ENCODE measurements at places on chromosomes 2 and 18.

- no peak for DNase-seq
Measured at GRCh38 chr18:31821545-31822171, 61.0 kb upstream of the SLC25A52 start.

- DNase-seq: peak; percentile 46
Measured at GRCh38 chr2:63856303-63856603, 14.6 kb downstream of the UGP2 start.

GRCh38 chr2:121033461-121033996 is 251.5 kb downstream of the TFCP2L1 start:
- no peak for DNase-seq

GRCh38 chr2:56118474-56118873 is 65.3 kb upstream of the CCDC85A start:
- no peak for DNase-seq

- DNase-seq: no peak
Measured at GRCh38 chr2:144323946-144324345, 196.0 kb downstream of the ZEB2 start.

DNA sequence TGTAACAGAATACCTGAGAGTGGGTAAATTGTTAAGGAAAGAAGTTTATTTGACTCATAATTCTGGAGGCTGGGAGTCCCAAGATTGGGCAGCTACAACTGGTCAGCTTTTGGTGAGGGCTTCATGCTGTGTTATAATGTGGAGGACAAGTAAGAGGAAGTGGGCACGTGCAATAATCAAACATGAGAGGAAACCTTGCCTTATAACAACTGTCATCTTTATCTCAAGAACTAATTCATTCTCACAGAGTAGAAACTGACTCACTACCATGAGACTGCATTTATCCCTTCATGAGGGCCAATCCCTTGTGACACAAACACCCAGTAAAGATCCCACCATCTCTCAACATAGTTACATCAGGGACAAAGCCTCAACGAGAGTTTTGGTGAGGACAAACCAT is 318.1 kb upstream of the NT5C1B start:
- DNase-seq: no peak

- peak; percentile 43 for DNase-seq
Measured at GRCh38 chr2:241309684-241310117, 5.8 kb downstream of the HDLBP start.

DNA sequence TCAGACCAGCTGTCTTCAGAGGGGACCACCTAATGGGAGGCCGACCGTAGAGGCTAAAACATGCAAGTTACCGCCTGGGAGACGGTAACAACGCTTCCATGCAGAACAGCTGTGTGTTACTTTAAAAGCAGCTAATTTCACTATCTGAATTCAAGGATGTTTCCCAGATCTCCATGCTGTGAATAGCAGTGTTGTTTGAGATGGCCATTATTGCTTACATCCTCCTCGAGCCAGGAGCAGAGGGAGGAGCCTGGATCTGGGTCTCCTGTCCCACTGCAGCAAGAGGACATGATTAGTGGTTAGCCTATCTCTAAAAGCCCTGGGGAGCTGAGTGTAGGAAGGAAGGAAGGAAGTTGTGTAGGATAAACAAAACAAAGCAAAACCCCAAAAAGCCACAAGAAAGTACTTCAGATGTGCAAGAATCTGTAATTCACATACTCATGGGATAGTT is 50.9 kb downstream of the ACTR2 start:
- no peak for DNase-seq

DNA sequence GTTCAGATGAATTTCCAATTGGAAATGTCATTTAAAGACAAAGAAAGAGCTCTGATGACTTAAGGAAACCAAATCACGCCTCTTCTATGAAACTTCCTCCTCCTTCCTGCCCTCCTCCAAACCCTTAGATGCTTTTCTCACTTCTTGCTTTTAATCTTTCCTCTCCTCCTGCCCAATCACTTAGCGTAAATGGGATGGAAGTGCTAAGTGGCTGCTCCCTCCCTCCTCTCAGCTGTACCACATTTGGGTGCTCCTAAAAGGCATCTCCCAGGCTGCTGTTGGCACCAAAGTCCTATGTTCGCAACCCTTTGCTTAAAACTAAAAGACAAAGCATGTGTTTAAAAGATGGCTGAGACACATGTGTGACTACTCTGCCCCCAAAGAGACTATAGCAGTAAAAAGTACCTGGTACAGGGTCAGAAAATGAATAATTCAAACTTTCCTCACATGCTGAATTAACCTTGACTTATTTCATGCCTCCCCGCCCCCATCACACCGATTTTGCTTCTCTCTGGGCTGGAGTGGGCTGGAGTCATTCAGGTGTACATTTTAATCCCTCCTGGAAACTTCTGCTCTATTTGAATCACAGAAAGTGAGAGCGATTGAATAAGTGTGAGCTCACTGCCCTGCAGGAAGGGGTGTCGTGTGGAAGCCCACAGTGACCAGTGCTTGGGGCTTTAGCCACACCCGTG is 59.2 kb upstream of the KLF7 start:
- DNase-seq: no peak

GRCh38 chr18:80232710-80233109 is 14.6 kb downstream of the PARD6G start:
- DNase-seq: no peak

- DNase-seq: no peak
Measured at GRCh38 chr18:74140582-74140981, 7.1 kb downstream of the FBXO15 start.

DNA sequence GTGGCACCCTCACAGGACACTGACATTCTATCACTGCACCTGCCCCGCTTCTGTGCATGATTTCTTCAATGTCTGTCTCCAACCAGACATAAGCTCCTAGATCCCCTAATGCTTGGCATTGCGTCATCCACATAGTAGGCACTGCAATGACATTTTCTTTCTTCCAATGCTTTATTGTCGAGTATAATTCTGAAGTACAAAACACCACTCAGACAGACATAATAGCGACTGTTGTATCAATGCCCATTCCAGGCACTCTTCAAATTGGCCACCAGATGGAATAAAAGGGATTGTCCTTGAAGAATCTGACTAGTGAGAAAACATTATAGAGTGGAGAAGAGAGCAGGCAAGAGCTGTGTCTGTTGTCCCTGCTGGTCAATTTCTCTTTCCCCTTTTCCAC is 89.0 kb downstream of the LPIN1 start:
- no peak for DNase-seq

- no peak for DNase-seq
Measured at GRCh38 chr18:42736074-42736473, 379.4 kb downstream of the RIT2 start.

DNA sequence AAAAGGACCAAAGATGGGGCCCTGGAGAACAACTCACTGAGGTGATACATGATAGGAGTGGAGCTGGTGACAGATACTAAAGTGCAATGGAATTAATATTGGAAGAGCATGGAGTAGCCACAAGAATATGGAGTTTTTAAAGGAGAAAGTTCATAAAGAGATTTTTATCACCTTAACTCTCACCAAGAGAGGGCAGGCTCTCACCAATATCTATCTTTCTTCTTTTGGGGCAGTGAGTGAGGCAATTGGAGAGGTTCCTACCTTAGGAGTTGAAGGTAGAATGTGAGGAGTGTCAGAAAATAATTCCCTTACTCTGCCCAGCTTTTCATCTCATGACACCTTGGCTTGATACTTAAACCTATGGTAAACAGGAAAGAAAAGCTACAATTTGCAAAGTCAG is 233.7 kb upstream of the CWC22 start:
- no peak for DNase-seq

DNA sequence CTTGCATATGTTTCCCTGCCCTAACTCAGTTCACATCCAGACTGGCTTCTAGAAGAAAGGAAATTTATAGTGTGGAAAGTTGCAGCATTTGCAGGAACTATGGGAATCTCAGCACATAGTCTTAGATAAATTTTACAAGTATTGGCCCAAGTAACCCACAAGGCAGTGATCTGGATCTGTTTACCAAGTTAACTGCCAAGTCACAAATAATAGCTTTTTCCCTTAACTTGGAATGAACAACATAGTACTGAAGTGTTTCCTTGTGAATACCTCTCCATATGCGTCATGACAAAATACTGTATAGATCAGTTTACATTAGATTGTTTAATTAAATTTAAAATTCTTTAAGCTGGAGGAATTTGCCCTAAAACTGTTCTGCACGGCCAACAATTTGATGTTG is 255.8 kb upstream of the EPAS1 start:
- DNase-seq: no peak

- DNase-seq: no peak
Measured at GRCh38 chr2:15890936-15891905, 49.1 kb upstream of the MYCN start.

DNA sequence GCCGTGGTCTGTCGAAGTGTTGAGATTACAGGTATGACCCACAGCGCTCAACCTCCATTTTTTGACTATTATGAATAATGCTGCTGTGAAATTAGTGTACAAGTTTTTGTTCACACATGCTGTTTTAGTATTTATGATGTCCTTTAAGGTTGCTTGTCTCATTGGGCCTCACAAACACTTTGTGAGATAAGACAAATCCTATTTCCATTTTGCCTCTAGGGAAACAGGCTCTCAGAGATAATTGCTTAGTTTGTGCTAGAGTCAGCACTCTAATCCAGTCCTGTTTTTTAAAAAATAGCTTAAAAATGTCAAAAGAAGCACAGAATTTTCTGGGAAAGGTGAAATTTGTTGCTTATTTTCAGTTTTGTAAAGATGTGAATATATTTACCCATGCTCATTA is 43.3 kb upstream of the CUL3 start:
- no peak for DNase-seq

DNA sequence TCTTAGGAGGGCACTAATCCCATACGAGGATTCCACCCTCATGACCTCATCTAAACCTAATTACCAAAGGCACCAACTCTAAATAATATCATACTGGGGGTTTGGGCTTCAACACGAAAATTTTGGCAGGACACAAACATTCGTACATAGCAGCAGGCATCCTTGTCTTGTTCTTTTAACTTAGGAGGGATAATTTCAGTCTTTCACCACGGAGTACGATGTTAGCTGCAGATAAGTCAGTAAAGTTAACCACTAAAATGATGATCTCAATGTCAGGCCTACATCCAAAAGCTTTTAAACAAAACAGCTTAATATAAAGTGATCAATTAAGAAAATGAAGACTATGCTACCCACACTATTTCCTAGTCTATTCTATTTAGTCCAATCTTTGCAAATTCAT is 74.9 kb downstream of the ID2 start:
- no peak for DNase-seq

DNA sequence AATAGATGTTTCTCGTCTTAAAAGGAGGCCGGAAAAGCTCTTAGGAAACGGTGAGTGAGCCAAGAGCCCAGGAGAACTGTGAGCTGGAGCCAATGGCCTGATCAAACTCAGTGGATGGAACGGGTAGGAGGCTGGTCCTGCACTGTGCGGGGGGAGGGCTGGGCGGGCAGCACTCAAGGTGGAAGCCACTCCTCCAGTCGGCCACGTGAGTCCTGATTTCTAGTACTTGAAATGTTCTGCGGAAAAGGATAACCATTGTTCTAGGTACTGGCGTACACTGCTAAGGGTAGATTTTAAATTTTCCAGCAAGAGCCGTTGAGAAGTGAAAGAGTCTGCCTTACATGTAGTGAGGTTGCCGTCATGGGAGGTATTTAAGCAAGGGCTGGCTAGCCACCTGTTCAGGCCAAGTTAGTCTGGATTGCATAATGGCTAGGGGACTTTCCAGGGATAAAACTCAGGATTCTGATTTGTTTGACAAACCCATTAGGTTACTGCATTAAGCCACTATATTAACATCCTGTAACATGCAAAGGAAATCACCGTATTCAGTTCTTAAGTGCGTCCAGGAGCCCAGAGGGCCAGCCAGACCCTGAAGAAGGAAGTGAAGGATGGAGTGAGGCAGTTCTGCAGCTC is 51.3 kb upstream of the ODC1 start:
- DNase-seq: no peak

DNA sequence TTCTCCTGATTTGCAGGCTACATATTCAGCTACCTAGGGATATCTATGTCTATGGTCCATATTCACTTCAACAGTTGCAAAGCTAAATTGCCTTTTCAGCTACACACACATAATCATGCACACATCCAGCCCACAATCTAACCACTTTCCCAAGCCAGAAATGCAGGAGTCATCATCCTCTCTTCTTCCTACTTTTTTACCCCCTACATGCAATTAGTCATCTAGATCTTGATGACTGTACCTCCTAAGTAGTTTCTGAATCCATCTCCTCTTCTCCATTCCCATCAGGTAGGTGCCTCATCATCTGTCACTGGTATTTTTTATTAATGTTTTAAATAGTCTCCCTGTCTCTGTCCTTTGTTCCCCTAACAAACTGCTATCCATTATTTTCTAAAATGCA is 23.7 kb upstream of the SPRED2 start:
- DNase-seq: no peak

DNA sequence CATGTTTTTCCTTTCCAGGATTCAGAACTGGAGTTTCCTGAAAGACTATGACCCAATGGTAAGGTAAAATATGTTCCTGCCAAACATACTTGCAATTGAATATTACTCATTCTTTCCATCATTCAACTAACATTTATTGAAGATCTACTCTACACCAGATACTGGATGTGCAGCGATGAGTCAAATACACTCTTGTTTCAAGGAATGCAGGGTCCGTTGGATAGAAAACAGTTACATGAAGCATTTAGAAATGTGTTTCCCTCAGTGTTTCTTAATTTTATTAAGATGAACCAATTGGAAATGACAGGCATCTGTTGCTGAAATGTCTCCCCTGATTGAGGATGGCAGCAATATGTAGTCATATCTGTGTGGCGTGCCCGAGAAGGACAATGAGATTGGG is 14.8 kb upstream of the SLC66A3 start:
- DNase-seq: no peak

DNA sequence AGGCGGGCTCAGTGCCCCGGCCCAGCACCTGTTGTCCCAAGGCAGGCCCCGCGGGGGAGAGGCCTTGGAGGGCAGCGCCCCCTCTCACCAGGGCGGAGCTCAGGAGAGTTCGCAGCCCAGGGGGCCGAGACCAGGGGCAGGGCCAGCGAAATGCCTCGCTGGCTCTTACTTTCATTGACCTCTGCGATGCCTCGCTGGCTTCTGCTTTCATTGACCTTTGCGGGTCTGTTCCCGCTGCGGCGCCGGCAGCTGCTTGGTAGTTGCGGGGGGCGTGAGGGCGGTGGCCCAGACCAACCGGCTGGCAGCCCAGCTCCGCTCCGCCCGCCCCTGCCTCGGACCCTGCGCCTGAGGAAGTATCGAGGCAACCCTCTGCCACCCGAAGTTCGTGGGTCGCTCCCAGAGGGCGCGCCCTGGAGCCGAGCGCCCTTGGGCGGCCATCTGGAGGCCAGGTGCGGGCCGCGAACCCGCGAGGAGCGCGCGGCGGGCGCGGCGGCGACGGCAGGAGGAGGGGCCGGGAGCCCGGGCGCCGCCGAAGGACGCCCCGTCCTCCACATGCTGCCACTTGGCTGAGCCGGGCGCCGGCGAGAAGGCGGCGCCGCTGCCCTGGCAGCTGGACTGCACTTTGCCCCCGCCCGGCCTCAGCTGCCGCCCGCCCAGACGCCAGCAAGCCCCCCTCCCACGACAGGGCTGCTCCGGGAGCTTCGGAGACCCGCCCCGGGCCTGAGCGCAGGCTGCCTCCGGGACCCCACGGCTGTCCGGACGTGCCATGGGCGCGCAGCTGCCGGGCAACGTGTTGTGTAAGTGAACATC is 118.0 kb upstream of the MSTN start:
- DNase-seq: peak; percentile 1

All from T-helper 9 cell (primary cell).